NB4 (cell line): ENCODE measurements at places on chromosomes 6 and 20.

DNA sequence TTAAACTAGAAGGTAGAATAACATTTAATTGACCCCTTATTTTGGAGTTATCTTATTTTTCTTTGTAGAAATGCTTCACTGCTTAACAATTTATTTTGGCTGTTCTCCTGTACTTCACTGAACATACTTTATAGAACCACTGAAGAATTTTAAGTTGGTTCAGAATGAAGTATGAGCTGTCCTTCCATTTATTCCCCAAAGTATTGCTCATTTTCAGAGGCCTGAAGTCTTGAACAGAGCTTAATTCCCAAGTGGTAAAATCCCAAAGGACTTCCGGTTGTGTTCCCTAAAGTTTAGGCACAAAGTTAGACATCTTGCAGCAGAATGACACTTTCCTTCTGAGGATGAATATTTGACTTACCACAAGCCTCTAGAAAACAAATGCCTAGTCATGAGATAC, 233.3 kb downstream of the TINAG start:
- DNase-seq = no peak

- DNase-seq = peak; percentile 82
Observed at GRCh38 chr6:109237077-109237985, 142.0 kb downstream of the CEP57L1 start.

GRCh38 chr20:23144856-23145255, 58.7 kb upstream of the CD93 start:
- DNase-seq = no peak

DNA sequence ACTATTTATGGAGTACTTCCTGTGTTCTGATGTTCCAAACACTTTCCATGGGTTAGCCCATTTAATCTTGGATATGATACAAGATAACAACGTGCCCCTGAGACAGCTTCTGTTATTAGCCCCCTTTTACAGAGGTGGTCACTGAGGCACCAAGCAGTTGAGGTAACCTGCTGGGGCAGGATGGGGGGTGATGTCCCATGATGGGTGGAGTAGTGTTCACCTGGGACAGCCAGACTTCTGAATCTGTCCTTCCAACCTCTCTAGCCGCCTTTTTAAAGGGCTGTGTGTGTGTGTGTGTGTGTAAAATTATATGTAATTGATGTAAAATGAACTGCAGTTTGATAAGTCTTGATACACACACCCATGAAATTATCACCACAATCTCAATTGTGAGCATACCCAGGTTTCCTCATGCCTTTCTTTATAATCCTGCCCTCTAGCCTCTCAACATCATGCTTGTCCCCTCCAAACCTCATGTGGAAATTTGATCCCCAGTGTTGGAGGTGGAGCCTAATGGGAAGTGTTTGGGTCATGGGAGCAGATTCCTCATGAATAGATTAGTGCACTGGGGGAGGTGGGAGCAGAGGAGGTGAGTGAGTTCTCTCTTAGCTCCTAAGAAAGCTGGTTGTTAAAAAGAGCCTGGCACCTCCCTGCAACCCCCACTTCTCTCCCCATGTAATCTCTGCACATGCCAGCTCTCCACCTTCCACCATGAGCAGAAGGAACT, 39.2 kb downstream of the PLAGL2 start:
- no peak for DNase-seq

DNA sequence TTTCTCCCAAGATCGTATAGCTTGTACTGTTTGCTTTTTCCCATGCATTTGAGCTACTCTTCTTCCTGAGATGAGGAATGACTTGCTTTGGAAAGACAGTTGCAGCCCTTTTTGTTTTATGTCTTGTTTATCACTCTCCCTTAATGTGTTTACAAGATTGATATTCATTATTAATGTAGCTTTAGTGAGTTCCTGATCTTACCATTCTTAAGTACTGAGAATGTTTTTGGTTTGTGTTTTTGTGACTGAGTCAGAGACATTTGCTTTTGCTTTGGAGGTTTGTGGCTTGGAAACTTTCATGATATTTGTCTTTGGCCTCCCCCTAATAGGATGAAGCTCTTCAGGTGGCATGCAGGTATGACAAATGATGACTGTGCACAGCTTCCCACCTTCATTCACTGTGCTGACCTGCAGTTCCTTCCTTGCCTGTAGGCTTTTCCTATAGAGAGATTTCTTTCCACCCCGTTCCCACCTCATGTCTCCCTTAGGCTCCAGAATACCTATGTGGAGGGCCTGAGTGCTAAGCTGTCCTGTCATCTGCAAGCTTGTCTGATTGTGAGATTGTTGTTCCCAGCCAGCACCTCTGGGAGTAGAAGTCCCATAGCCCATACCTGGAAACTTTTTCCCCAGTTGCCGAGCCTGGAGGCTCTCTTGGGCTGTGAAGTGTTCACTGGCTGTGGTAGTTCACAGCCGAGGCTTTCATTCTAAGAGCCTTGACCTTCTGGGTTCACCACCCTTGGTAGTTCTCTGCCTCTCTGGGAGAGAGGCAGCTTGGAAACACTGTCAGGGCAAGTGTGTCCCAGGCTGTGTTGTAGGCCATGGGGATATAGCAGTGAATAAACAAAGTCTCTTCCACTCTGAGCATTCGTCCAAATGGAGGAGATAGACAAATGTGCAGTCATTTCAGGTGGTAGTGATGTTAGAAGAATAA, 27.1 kb downstream of the CDS2 start:
- DNase-seq = no peak

DNA sequence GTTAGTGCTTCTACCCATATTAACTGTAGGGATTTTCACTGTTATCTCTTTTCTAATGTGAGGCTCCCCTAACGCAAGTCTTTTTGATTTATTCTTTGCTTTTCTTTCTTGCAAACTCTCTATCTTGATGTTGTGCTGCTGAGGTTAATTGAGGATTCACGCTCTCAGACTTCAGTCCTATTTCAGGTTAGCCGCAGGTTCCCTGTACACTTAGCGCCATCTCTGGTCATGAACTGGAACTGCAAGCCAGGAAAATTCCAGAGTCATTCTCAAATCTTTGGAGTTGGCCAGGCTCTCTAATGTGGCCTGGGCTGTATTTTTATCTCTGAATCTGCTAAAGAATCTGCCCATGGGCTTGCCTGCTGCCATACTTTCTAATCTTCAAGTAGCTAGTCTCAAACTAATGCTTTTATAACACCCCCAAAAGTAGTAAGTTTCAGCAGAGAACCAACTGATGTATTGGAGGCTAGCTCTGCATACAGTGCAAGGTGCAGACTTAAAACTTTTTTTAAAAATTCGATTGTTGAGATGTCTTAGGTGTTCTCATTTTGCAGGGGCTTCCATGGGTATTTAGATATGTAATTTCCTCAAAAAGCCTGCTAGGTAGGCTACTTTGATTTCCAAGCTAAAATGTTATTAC, 91.1 kb upstream of the OPRM1 start:
- DNase-seq = peak; percentile 41

- DNase-seq = no peak
Observed at GRCh38 chr6:5163247-5163646, 78.1 kb downstream of the PPP1R3G start.

GRCh38 chr20:46791722-46792416, 82.4 kb downstream of the SLC2A10 start:
- DNase-seq = no peak

DNA sequence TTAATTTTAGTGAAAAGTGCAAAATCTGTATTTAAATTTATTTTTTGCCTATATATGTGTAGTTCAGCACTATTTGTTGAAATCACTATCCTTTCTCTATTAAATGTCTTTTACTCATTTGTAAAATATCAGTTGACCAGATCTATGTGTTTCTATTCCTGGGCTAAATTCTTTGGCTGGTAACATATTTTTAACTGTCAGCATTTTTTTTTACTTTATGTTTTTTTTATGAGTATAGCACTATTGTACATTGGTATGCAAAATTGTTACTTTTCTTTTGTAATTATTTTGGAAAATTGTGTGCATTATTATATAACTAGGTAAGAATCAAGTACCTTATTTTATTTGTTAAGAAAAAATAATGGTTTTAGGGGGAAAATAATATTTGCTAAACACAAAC, 582.8 kb upstream of the ADGRB3 start:
- DNase-seq = no peak

- peak; percentile 16 for DNase-seq
Observed at GRCh38 chr6:116633685-116634084, 17.4 kb downstream of the RSPH4A start.

DNA sequence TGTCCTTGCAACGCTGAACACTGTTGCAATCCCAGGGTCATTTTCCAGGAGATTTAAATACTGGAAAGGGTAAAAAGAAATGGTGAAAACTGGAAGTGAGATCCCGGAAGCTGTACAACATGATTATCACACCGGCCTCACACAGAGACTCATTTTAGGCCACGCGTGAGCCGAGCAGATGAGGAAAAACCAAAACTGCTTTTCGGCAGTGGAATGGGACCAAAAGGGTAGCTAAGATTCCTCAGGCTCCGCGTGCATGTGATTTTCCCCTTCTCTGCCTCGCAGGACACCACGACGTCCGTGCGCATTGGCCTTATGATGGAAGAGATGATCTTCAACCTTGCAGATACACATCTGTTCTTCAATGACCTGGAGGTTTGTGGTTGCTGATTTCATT, 213.7 kb downstream of the ZMYND8 start:
- DNase-seq = no peak

- DNase-seq = no peak
Observed at GRCh38 chr20:23112595-23112994, 26.5 kb upstream of the CD93 start.

DNA sequence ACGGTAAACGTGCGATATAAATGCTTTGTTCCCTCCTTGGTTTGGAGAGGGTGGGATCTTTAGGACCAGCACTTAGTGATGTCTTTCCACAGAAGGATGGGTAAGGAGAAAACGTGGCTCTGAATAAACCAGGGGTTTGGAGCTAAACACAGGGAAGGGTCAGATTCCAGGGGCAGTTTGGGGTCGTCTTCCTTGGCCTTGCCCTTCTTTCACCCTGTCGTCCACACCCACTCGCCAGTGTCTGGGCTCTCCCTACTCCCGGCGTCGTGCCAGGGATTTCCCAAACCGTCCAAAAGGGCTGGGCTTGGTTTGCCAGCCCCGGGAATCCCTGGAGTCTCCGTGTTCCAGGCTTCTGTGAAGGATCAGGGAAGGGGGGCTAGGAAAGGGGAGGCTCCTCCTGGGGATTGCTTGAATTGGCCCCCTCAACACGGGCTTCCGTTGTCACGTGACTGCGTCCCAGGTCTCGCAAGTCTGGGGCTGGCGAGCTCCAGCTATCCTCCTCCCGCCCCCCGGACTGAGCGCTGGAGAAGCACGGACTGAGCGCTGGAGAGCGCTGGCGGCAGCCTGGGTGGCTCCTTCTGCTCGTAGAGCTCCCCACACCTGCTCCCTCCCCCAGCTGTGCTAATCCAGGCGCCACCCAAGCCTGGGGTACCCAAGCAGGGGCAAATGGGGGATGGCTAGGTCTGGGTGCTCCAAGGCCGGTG, 9.4 kb upstream of the ARMC12 start:
- DNase-seq = peak; percentile 88

DNA sequence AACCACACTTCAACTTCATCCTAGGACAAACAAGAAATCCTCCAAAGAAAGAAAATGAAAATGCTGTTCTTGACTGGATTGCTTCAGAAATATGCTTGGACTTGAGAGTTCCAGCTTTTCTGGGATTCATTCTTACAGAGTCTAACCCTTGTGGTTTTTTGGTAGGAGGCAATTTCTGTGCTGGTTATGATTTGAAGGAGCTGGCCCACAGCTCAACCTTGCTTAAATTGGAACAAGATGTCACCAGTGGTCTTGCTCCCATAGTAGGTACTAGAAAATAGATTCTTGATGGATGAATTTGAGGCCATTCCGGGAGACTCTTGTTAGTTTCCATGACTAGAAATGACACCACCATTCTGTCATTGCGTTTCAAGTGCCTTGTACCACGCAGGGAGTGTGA, 54.3 kb upstream of the BMP6 start:
- no peak for DNase-seq

DNA sequence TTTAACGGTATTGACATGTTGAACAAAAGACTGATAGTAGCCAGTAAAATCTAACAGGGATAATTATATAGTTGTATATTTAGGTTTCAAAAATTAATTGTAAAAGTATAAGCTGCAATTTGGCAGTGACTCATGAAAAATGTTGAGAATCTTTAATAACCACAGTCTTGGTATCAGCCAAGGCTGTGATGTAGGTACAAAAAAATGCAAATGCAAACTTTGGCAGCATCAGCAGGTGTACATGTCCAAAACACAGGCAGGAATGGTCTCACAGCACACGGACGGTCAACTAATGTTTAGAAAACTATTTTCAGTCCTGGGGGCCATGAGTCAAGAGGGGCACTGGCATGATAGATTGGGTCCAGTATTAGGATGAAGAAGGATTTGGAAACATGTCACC, 58.5 kb upstream of the BEND3 start:
- DNase-seq = no peak

GRCh38 chr6:29736563-29736962, 13.3 kb downstream of the HLA-F start:
- no peak for DNase-seq

DNA sequence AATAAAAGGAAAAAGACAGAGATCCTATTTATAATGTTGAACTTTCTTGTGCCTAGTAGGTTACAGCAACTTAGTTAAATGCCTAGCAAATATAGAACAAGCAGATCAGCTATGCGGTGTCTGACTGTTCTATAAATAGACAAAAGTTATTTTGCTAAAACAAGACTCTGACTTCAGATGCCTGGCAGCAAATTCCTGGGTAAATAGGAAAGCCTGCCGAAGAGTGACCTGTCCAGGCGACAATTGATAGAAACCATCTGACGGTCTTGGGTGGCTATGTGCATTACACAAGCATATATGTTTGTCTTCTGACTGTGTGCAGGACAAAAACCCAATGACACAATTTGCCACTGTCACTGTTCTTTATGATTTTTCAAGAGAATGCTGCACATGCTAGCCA, 38.0 kb upstream of the PDE10A start:
- DNase-seq = no peak

- DNase-seq = peak; percentile 80
Observed at GRCh38 chr6:85460921-85461797, 11.3 kb downstream of the NT5E start.

GRCh38 chr6:149334201-149334600, 16.7 kb downstream of the TAB2 start:
- DNase-seq = no peak

DNA sequence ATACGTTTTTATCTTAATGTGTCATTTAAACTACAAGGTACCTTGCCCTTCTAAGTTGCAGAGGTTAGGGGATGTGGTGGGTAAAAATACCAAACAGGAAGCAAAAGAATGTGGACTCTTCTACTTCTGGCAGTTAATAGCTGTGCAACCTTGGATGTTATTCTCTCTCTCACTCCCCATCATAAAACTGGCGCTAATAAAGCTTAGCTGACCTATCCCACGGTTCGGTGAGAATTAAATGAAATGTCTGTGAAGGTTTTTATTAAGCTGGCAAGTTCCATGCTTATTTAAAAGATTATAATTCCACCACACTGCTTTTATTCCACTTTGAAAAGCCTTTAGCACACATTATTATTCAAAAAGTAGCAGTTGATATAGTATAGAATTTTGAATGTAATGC, 127.8 kb upstream of the SLC22A23 start:
- no peak for DNase-seq

GRCh38 chr6:43308101-43308989, at the start of gene CRIP3:
TSS of gene CRIP3 (minus strand) at chr6:43308826. CDS start at chr6:43308792, 34 bp downstream.
- DNase-seq = peak; percentile 76

- no peak for DNase-seq
Observed at GRCh38 chr6:35736982-35737412, at the start of gene ARMC12. TSS of gene ARMC12 (plus strand) at chr6:35737032. CDS start at chr6:35737109, 77 bp downstream.
